Stimulated activated CD4-positive, alpha-beta T cell treated with anti-CD3 and anti-CD28 coated beads, TNF-alpha, amount 100 ng/mL, for 48 hours (primary cell): ENCODE measurements at places on chromosomes 7 and 10.

- peak; percentile 58 for DNase-seq
Observed at GRCh38 chr10:31083765-31084184, 52.1 kb upstream of the ZNF438 start.

- no peak for DNase-seq
Observed at GRCh38 chr7:115825456-115826115, 205.0 kb downstream of the TFEC start.

GRCh38 chr7:29865526-29865925 lies 59.2 kb downstream of the WIPF3 start:
- DNase-seq = no peak

GRCh38 chr7:134660961-134661376 lies 14.3 kb downstream of the BPGM start:
- no peak for DNase-seq

- no peak for DNase-seq
Observed at GRCh38 chr10:130409331-130409730, 273.1 kb downstream of the GLRX3 start.

- DNase-seq = no peak
Observed at GRCh38 chr10:128123846-128124245, 2.4 kb downstream of the MKI67 start.

GRCh38 chr10:27713941-27714340 lies 31.7 kb downstream of the MKX start:
- no peak for DNase-seq
